ENCODE measurements at places on chromosomes 3 and 15.

- DNase-seq = no peak
These were observed 27.9 kb upstream of the PSTPIP1 start for GRCh38 chr15:76967067-76967466.

GRCh38 chr3:194312186-194312742, 38.9 kb downstream of the CPN2 start:
- DNase-seq = no peak

- DNase-seq = no peak
These were observed 117.1 kb downstream of the MTHFS start for GRCh38 chr15:79779746-79780145.

DNA sequence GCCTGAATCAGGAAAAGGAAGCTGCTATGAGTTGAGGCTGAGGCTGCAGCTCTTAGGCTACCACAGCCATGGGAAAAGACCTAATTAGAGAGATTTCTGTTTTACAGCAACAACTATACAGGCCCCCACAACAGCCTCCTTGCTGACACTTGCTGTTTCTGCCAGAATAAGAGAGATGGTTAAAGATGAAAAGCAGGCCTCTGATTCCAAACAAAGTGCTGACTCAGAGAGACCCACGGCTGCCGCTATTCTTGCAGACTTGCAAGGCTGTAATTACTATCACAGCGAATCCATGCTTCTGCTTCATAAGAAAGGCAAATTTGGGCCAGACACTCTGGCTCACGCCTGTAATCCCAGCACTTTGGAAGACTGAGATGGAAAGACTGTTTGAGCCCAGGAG, 41.8 kb downstream of the MCF2L2 start:
- DNase-seq = no peak

DNA sequence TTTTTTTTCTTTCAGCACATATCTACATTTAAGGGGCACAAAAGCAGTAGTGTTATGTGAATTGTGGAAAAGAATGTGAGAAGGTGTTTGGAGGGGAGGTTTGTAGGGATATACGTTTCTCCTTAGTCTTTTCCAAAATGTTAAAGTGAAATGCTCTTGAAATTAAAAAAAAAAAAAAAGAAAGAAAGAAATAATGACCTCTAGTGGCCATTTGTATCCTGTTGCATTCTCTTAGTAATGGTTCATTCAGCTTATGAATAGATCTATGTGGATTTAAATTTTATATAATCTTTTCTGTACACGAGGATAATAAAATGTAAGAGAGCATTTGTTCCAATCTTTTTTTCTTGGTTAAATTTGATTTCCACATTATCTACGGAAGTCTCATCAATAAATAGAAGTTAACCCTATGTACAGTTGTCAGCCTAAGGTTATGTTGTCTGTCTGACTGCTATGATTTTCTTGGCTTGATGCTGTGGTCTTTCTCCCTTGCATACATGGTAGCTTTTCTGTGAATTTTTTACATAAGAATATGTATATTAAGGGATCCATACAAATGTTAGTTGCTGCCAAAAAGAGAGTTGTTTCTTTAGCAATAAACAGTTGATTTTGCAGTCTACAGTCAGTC, 1.7 kb downstream of the P2RY13 start:
- no peak for DNase-seq

- DNase-seq = no peak
These were observed 703.1 kb downstream of the MCTP2 start for GRCh38 chr15:94934440-94934839.

DNA sequence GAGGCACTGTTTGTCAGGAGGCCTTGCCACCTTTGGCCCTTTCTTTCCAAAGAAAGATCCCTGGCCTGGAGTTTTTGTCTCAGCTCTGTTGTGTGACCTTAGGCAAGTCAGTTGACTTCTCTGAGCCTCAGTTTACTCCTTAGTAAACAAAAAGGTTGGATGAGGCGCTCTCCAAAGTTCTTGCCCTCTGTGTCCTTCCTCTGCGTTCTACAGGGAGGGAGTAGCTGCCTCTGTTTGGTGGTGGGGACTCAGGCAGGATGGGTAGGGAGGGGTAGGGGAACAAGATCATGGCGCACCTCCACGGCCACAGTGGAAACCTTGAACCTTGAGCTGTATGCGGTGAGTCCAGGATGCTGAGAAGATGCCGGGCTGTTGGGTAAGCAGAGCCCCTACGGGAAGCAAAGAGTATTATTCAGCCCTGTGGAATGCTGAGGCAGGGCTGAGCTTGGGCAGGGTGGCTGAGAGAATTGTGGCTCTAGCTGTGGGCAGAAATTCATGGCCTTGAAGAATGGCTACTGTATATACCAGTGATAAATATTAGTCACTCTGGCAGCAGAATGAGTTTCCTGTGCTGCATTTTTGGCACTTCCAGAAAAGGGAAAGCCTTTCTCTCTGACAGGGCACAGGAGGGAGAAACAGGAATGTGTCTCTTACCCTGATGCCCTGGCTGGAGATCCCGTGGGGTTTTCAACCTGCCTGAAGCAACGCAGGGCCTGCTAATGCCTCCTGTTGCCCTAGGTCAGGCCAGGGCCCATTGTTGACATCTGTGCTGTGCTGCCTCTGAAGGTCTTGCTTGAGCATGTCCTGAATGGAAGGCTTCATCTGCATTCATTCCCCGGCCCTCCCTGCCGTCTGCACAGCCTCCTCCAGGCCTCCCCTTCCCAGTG, 39.9 kb downstream of the SMAD3 start:
- peak; percentile 80 for DNase-seq

DNA sequence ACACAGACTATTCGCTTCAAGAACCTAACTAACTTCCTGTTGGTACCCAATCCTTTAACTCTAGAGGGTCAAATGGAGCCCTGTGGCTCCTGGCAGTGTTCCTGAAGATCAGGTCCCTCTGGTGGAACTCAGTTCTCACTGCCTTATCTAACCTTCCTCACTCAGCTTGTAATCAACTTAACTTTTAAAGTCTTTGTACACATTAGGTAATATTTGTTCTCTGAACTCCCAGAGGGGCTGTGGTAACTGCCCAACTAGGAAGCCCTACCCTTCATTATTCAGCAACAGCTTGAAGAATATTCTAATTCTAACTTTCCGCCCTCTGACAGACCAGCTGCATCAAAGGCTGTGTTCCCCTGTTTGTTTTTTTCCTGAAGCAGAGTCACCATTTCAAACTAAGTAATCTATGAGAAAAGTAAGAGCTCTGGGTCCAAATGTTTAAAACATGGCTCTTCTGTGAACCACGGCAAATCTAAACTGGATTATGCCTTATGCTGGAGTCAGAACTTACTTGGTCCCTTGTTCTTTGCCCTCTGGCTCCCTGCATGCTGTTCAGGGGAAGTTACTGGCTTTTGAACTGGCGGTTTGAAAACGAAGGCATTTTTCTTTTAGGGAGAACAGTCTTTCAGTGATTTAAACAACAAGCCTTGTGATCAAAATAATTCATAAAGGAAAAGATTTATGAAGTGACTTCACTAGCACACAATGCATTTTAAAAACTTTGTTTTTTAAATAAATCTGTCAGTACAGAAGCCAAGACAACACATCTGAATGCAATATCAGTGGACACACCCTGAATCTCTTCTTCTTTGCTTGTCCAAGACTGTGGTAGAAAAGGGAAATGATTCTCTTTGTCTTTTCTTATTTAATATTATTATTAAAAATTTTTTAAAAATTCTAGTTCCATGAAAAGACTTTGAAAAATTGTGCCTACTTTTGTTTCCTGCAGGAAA, 365.6 kb downstream of the TIGIT start:
- no peak for DNase-seq

GRCh38 chr3:197545101-197545500, 10.7 kb downstream of the BDH1 start:
- no peak for DNase-seq

DNA sequence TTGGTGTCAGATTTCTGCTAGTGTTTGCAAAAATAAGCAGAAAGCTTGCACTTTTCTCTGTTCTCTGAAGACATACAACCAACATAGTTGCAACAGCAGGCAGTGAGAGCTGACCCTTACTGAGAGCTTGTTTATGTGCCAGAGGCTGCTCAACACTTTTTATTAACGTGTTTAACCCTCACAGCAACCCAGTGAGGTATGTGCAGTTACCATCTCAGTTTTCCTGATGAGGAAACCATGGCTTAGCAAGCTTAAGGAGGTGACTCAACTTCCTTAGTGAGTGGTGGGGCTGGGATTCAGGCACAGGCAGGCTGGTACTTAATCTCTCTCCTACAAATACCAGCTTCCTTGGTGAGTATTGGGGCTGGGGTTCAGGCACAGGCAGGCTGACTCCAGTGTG, 158.1 kb upstream of the CTDSPL start:
- DNase-seq = peak; percentile 21

DNA sequence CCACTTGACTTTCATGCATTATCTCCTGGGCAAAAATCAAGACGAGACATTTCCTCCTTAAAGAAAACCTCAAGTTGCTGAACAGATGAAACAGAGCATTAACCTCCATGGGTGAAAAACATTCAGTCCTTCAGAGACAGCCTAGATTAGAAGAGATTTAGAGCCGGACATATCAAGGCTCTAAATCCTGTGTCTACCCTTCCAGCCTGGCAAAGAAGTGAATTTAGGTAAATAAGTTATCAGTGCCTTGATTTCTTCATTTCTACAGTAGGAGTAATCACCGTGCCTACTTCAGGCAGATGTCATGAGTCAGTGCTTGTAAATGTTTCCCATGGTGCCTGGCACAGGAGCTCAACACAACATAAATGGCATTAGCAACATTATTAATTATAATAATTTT, 159.3 kb upstream of the PRICKLE2 start:
- DNase-seq = no peak

DNA sequence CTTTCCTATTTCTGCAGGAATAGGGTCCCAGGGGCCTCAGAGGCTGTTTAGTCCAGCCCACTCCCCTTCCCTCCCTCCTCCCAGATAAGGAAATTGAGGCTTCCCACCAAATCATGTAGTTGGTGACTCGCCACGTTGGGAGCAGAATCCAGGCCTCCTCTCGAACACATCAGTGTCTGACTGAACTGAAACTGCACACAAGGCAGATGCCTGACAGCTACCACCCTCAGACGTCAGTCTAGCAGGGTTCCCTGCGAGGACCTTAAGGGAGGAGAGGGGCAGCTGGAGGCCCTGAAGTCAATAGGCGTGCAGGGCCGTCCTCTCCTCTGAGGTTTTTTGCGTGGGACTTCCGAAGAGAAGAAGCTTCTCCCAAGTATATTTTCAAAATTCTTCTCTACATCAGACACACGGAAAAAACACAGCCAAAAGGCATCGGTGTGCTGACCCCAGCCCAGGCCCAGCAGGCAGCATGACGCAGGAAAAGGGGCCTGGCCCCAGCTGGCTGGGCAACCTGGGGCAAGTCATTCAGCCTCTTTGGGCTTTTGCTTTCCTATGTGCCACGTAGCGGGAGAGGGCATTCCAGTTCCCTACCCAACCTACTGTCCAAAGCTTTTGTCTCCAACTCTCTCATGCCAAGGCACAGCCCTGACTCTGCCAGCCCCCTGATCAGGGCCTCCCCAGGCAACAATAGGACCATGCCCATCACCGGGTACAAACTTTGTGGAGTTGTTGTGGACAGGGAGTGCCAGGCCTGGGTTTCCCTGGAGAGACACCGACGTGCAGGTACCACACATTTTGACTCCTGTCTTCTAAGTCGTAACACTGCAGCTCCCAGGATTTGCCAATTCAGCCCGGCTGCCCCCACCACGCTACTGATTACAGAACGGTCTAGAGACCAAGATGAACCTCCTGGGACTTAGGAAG, 283.1 kb downstream of the XXYLT1 start:
- DNase-seq = no peak

GRCh38 chr3:181805703-181806102, 94.0 kb downstream of the SOX2 start:
- DNase-seq = no peak

GRCh38 chr3:155377847-155378246, 84.4 kb upstream of the STRIT1 start:
- DNase-seq = no peak

GRCh38 chr3:52846432-52846965, 11.7 kb upstream of the MUSTN1 start:
- no peak for DNase-seq

- DNase-seq = no peak
These were observed 133.6 kb upstream of the PRICKLE2 start for GRCh38 chr3:64358853-64359252.

GRCh38 chr15:90808517-90809235, 59.7 kb upstream of the FURIN start:
- no peak for DNase-seq

DNA sequence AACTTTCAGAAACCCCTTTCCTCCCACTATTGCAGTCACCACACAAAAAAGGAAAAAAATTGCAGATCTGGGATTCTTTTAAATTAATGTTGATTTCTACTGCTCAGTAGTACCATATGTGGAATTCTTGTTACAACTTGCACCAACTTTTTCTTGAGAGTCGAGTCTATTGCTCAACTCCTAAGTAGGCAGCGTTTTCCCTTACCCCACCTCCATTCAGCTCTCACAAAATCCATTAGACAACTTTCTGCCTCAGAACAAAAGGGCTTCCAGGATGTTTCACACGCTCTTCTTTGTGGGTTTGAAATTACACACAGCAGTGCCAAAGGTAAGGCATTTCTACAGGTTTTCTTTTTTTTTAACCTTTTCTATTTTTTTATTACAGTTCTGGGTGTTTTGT, 179.5 kb downstream of the ANXA2 start:
- no peak for DNase-seq

GRCh38 chr3:53511246-53511645, 16.8 kb downstream of the CACNA1D start:
- DNase-seq = no peak

DNA sequence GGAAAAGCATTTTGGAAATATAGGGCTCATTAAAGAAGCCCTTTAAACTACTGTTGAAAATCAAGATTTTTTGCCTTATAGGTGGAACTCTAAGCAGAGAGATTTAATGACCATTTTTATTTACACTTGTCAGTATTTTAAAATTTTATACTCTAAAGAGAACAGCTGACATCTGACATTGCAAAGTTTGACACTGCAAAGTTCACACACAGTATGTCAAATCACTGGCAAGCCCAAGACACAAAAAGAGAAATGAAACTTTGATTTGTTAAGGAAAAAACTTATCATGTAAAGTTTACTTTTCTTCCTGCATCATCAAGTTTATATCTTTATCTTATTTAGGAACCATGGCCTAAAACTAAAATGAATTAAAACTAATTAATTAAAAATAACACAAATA, 40.2 kb downstream of the DPH6 start:
- DNase-seq = no peak

DNA sequence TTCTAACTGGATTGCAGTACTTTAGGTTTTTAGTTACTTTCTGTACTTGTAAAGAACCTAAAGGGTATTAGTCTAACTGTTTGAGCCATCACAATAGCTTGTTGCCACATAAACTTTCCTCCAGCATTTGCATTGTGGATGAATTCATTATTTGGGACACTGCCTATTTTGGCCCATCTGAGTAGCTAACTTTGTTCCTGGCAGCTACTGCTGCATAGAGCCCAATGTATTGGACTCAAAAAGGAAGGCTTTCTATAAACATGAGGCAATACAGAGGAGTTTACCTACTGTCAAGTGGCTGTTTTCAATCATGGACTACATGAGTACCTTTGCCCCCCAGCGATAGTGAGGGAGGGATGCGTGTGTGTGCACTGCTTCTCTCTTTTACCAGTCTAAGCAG, 1.9 kb downstream of the ROBO2 start:
- no peak for DNase-seq

DNA sequence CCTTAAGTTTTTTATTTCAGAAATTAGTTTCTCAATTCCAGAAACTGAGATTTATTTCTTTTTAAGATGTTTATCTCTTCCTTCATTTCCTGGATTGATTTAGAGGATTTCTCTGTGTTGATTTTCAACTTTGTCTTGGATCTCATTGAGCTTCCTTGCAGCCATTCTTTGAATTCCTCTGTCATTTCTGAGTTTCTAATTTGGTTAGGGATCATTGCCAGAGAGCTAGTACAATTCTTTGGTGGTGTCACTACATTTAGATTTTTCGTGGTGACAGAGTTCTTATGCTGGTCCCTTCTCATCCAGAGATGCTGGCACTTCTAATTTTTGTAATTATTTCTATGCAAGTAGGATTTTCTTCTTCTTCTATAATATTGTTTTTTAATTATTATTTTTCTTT, 691.1 kb upstream of the NAALADL2 start:
- no peak for DNase-seq
